Fibroblast of the aortic adventitia (primary cell): ENCODE measurements at places on chromosomes 1 and 21.

GRCh38 chr1:54312796-54313316, 93.3 kb downstream of the SSBP3 start:
- peak; percentile 83 for DNase-seq

DNA sequence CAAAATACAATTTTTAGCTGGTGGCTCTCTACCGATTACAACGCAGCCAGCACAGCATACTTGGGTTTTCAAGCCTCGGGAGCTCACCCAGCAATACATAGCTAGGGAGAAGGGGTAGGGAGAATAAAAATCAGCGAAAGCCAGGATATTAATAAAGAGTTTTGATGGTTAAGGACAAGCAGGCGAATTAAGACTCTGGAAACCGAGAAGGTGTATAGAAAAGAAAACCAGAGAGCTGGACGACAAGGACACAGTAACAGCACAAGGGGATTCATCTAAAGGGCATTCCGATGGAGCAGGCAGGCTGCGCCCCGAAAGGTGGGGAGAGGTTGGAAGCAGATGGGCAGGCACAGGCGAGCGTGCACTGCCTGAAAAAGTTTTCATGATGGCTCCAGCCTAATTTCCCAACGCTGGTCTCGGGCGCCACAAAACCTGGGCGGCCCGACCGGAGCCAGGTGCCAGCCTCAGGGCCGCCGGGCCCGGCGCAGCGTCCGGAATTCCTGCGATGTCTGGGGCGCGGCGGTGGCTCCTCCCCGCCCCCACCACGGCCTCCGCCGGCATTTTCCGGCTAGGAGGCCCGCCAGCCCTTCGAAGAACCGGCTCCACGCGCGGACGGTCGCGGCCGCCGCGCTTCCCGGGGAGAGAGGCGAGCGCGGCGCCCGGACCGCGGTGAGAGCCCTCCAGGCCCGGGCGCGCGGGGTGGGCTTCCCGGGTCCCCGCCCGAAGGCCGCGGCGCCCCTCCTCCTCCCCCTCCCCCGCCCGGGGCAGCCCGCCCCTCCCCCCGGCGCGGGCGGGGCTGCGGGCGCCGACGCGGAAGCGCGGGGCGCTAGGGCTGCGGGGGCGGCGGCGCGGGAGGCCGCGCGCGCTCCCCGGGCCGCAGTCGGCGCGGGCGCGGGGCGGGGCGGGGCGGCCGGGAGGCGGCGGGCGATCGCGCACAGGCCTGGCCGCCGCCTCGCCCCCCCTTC, 774 bp upstream of the DYRK1A start:
- peak; percentile 57 for DNase-seq

GRCh38 chr1:177964336-177964735, 5.5 kb downstream of the SEC16B start:
- no peak for DNase-seq

DNA sequence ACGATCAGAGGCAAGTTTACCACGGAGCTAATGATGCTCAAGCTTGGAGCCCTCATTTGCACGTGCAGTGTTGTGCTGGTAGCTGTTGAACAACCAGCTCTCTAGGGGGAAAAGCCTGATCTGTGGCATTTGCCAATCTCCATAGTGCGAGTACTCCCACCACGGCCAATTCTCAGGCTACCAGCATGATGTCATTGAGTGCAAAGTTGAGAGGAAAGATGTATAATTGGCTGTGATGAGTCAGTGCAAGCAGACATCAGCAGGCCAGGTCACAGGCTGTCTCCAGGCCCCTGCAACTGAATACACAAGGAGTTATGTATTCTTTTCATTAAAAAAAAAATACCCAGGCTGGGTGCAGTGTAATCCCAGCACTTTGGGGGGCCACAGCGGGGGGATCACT, 233.1 kb upstream of the VAMP3 start:
- no peak for DNase-seq

- no peak for DNase-seq
Measured at GRCh38 chr1:50135716-50136115, 27.0 kb downstream of the ELAVL4 start.

- DNase-seq: no peak
Measured at GRCh38 chr1:230490436-230490835, 64.3 kb upstream of the PGBD5 start.

GRCh38 chr1:5494518-5494917, 497.7 kb downstream of the NPHP4 start:
- no peak for DNase-seq

DNA sequence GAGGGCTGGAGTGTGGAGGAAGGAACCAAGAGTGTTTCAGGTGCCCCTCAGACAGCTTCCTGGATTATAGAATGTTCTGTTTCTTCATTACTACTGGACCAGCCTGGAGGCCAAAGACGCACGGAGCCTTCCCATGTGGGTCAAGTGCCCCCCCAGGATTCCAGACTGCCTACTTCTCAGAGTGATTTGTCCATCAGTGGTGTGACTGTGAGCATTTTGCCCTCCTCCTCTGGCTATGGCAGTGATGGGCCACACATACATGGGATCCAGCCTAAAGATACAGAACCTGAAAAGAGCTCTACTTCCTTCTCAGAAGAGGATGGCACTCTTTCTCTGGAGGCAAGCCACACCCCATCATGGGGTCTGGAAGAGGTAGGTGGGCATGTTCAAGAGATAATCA, 64.9 kb downstream of the MACF1 start:
- no peak for DNase-seq

GRCh38 chr21:35216996-35217395, 167.9 kb upstream of the RUNX1 start:
- no peak for DNase-seq

DNA sequence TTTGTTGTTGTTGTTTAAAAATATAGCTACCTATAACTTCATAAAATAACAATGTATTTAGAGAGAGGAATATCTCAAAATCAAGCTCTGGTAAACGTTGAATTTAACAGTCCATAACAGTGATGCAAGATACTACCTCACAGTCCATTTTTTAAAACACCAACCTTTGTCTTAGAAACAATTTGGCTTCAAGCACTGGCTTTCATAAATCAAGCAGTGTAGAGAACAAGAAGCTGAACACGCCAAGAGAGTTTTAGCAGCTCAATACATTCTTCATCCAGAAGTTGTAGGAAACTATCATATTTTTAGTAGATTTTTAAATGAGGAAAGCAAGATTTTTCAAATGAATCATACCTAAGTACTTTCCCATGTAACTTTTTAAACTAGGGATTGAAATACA, 334.3 kb upstream of the ADAMTS5 start:
- DNase-seq: peak; percentile 74

GRCh38 chr1:226722901-226723656, 16.0 kb downstream of the ITPKB start:
- no peak for DNase-seq

- peak; percentile 24 for DNase-seq
Measured at GRCh38 chr1:60621368-60621851, 461.0 kb upstream of the NFIA start.
